ENCODE measurements at places on chromosomes 1 and 21.

- DNase-seq = no peak
Observed at GRCh38 chr1:208850442-208850841, 606.3 kb upstream of the PLXNA2 start.

GRCh38 chr1:240833075-240833474 lies 221.1 kb upstream of the GREM2 start:
- DNase-seq = no peak

DNA sequence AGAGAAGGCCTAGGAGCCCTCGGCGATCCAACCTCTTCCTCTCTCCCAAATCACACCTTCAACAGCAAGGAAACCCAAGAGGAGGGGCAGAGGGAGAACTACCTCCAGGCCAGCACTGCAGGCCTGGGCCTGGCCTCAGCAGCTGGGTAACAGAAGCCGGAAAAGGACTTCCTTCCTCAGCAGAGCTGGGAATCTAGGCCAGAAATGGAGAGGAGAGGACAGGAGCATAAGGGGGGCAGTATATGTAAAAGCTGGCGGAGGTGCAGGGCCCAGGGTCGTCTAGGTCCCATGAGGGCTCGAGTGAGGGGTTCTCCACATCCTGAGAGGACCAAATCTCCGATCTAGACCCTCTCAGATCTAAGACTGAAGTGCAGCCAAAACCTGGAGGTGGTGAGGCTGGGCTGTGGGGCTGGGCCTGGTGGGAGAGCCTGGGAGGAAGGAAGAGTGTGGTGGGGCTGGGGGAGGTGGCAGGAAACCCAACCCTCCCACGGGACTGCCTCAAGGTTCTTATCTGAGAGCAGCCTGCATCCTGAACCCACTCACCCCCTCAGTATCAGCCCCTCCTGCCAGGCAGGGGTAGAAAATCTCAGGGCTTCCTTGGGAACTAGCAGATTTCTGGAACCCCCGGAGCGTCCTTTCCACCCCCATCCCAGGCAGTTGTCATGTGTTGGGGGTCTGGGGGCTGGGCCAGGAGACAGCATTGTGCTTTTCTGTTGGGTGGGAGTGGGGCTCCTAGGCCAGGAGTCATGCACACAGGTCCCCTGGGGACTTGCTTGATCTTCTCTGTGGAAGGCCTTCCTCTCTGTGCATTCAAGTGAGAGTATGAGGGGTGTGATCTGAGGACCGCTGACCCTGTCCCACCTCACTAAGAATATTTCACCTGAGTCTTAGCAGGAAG lies 33.0 kb downstream of the PIK3C2B start:
- DNase-seq = peak; percentile 49

- DNase-seq = no peak
Observed at GRCh38 chr1:94560333-94560732, 18.8 kb upstream of the F3 start.

DNA sequence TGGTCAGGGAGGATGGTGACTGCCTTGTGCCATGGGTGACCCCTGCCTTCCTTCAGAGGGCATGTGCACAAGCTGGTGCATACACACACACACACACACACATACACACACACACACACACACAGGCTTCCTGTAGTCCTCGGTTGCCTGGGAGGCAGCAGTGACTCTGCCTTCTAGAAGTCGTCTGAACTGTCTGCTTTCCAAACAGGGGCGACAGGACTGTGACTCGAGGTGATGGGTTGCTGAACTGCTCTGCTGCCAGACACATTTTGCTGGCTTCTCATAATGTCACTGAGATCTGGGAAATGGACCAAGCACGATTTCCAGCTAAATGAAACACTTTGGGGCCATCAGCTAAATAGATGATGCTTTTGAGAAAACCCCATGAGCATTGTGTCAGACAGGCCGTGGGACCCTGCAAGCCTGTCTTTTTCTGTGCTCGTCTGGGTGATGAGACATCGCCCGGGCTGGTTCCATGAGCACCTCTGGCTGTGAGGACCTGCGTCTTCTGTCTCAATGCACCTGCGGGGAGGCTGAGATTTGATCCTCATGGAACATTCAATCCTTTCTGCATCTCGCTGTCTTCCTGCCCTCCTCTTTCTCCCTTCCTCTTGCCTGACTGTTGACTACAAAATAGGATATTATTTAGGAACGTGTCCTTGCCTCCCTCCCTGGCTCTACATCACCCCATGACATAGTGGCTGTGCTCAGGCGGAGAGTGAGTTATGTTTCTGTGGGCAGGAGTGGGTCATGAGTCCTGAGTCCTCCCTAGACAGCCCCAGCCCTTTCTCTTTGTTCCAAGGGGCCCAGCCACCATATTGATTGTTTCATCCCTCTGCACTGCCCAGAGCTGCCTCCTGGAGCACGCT lies 436.8 kb downstream of the CAMTA1 start:
- no peak for DNase-seq

DNA sequence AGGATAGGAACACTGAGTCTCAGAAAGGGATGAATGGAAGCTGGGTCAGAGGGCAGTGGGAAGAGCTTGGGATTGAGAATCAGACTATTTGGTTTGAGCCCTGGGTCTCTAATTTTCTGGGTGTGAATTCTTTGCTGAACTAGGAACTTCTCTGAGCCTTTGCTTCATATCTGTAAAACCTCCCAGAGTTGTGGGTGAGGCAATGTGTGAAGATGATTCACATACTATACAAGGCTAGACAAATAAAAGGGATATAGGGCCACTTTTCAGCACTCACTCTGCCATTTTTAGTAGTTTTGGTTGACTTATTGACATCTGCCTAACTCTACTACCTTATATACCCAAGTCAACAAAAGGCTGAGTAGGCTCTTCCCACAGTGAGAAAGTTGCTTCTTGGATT lies 77.7 kb upstream of the JUN start:
- no peak for DNase-seq

DNA sequence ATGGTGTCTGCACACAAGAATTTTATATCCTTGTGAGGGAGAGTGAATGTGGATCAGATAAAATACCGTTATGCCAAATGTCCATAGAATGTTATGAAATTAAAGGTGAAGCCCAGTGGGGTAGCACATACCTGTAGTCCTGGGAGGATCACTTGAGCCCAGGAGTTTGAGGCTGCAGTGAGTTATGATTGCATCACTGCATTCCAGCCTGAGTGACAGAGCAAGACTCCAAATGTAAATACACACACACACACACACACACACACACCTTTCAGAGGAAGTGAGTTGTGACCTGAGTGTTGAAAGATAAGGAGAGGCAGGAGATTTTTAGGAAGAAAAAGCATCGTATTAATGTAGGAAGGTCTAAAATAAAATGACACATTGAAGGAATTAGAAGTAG lies 28.1 kb upstream of the ZYG11A start:
- DNase-seq = no peak

DNA sequence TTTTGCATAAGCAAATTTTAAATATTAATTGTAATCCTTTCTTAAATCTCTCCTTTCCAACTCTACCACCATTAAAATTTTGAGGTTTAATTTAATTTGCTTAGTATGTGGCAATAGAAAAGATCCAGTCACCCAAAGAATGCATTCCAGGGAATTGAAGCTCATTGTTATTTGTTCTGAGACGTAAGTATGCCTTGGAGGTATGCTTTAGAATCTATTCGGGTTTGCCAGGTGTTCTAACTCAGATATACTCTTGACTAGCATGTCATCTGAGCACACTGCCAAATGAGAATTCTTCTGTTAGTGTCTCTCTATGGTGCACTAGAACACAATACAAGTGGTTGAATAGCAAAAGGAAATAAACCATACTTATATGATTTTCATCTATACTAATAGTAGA lies 813.6 kb upstream of the ADGRL2 start:
- no peak for DNase-seq
